ENCODE measurements at places on chromosomes 6 and 20.

DNA sequence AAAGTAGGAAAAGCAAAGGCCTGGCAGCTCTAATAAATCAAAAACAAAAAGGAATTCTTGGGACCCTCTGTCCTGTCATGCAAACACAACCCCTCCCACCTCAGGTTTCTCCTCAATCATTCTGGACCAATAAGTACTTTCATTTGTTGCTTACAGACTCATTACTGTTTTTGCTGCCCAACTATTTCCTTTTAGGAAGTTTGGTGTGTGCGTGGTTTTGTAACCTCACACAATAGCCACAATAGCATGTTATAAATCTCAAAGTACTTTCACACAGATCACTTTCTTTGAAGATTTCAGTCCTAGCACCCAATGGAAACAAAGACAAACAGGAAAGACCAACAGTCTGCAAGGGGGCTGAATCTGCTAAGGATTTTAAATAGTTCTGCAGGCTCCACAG lies 4.5 kb downstream of the MRPL14 start:
- peak; percentile 40 for DNase-seq

DNA sequence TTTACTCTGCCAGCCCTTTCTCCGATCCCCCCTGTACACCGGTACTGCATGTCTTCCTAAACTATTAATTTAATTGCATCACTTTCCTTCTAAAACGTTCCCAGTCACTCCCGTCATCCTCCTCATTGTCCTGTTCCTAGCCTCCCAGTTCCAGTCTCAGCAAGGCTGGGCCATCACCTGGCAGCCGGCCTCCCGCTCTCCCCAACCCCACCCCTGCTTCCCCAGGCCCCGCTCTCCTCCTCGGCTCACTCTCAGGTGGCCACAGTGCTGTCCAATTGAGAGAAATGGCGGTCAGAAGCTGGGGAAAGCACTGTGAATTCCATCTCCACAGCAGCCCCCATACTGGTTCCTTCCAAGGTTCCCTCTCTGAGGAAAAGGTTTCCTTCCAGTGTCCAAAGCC lies 8.9 kb downstream of the PDE10A start:
- no peak for DNase-seq

DNA sequence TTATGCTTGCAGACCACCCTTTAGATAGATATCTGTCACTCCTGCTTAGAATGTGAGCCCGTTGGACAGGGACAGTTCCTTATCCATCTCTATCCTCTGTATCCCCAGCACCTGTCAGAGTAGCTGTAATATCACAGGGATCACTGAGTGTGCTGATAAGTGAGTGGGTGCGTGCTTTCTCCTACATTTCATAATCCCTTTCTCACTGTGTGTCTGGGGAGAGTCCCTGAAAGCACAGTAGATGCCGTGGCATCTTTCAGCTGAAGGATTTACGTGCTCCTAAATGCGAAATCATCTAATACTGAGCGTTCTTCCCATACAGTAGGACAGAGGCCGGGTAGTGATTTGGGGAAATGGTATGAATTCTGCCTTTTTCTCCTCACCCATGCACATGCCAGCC lies 198.9 kb upstream of the SASH1 start:
- no peak for DNase-seq

GRCh38 chr6:21265034-21265729 lies 328.4 kb upstream of the SOX4 start:
- no peak for DNase-seq

GRCh38 chr20:51491393-51491792 lies 51.1 kb downstream of the NFATC2 start:
- no peak for DNase-seq

DNA sequence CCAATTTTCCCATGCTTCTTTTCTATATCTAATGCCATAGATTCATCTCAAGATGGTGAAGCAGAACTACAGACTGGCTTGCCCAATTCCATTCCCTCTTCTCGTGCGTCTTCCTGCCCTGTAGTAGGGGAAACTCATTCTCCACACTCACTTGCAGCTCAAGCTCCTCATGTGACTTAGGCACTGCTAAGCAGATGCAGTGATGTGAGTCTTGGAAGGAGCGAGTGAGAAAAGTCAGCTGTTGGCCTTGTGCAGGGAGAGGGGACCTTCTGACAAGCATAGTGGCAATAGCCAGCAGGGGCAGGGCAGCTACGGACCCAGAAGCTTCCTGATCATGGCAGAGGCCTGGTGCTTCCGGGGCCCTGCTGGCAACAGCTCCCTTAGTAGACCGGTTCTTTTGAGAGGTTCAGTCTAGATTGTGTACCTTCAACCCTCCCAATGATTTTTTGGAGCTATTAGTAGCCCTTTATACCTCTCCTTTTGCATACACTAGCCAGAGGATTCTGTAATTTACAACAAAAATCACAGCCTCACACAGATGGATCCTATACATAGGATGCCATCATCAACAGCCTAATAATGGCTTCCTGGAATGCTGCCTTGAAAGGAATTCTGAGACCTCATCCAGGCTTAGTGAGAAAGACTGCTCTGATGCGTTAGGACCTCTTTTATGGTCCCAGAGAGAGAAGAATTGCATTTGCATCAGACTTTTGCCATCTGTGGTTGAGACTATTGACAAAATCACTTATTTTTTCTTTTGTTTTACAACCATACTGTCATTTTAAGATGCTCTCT lies 121.5 kb upstream of the RIPOR2 start:
- DNase-seq: no peak

DNA sequence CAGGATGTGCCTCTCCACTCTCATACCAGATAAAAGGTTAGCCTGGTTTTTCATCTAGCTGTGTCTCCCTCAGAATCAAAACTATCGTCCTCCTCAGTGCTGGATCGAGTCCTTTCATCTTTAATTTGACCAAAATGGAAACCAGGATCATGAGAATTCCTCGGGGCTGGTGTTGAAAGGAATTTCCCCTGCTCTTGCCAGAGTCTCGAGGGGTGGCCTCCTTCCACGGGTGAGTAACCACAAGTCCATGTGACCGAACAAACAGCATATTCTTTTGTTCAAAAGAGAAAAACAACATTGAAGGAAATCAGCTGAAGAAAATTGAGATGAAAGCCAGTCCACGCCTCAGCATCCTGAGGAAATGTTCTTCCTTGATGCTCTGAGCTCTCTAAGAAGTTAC lies 165.9 kb upstream of the CDYL start:
- DNase-seq: no peak

DNA sequence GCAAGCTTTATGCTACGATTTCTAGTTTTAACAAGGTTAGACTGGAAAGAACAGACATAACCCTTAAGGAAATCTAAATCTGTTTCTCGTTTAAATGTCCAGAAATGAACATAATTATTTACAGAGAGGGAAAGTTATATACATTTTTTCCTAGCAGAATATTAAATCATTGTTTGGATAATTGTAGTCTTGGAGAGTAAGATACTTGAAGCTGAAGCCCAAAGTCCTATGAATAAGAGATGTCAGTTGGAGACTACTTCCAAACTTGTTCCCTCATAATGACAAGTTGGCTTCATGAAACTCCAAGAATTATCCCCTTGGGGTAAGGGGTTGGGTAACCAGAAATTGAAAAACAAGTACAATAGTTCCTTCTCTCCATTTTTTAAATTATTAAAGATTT lies 911.1 kb upstream of the MAN1A1 start:
- no peak for DNase-seq

GRCh38 chr20:16147916-16148315 lies 425.3 kb downstream of the KIF16B start:
- no peak for DNase-seq

DNA sequence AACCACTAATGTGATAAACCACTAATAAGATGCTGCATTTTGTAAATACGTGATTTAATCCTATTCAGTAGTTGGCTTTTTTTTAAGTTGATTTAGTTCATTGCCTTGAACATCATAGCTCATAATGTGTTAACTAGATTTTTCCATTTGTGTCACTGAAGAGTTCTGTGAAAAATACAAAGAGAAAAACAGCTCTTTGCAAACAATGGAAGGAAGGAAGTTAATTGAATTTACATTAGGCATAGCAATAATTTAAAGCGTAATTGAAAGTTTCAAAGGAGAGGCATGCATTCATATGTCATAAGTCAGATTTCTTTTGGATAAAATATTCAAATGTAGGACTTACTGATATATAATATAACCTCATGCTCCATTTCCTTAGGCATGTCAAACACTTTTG lies 102.3 kb downstream of the TBC1D7 start:
- no peak for DNase-seq

- no peak for DNase-seq
Observed at GRCh38 chr20:1526310-1526709, 31.2 kb downstream of the SIRPD start.

DNA sequence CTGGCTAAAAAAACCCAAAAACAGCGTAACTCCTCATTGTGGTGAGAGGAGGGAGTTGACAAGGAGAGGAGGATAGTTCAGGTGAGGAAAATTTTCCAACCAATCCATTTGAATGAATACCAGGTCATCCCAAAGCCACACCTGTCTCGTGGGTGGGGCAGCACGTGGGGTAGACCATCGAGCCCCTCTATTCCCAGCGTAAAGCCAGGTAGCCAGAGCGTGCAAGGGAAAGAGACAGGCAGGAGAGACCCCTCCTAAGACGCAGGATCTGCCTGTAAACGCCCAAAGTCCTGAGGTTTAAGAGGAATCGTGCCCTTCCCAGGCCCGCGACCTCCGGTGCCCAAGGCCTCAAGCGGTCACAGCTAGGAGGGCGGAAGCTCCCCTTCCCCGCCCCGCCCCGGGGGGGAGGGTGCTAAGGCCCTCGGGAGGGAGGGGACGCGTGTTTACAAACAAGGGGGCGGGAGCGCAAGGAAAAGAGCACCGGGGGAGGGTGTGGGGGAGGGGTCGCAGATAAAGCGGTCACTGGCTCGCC lies 712 bp downstream of the RXRB start:
- peak; percentile 76 for DNase-seq

DNA sequence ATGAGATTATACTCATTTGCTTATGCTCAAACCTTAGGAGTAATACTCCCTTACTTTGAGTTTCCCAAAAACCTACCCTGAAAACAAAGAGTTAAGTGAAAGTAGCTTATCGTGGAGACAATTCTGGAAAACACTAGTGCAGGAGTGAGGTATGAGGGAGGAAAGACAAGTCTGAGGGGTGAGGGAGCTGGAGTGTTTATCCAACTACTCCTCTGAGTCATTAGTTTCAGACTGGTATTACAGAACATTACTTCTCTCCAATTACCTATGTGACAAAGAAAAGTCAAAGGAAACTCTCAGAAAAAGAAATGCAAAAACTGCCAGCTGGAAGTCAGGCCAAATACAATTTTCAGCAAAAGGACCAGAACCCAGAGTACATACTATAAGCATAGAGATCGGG lies 171.1 kb upstream of the SPTLC3 start:
- no peak for DNase-seq

DNA sequence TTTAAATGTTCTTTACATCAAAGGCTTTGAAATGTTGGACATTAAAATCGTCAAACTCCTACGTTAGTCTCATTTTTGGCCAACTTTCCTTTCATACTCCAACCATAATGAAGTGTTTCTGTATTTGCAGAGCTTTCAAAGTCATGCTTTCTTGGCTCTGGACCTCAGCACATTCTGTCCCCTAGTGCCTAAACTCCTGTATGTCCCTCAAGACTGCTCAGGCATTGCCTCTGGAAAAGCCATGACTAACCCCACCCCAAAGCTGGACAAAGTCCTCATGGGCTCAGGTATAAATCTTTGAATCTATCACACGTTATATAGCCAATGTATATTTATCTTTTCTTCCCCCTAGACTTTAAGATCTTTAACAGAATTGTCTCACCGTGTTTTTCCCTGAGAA lies 18.9 kb downstream of the IFNGR1 start:
- no peak for DNase-seq

- DNase-seq: peak; percentile 49
Observed at GRCh38 chr6:155528982-155529453, 73.4 kb upstream of the NOX3 start.

DNA sequence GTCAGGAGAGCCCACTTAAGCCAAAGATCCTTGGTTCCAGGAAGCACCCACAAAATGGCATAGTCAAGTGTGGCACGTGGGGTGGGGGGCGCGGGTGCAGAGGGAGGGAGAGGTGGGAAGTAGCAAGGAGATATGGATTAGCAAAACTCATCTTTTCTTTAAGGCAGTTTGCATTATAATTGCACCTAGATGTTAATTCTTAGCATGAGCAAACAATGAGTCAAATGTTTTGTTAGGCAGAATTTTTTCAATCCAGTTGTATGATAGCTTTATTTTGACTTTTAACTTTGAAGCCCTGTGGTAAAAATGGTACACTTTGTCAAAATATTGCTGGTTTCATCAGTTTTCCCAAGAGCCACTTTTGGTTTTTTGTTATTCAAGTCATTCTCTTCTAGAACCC lies 15.0 kb downstream of the SCAND1 start:
- no peak for DNase-seq

DNA sequence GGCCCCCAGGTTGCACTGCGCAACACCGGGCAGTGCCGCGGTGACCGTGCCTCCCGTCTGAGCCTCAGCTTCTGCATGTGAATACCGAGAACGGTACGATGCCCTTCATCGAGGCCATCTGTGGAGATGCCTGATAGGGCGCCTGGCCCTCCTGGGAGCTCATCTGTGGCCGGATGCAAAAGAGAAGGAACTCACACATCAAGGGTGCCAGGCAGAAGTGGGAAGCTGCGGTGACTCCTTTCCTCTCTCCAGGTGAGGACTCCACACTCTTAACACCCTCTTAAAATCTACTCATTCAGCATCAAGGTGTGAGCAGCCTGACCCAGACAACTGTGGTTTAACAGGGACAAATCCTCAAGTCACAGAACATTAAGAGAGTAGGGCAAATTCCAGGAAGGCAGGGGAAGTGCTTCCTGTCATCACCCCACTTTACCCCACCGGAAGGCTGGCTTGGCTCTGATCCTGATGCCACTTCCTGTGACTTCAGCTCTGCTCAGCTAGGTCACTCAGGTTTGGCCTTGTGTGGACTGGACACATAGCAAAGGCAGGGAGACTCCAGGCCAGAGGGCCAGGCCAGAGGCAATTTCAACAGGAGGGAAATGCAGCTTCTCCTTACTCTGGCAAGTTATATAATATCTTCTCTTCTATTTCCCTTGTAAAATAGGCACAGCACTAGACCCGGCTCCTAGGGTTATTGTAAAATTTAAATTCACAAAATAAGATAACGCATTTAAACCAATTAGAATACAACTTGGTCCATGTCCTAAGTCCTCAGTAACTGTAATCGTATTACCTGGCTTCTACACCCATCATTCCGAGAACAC lies 69.4 kb downstream of the CPNE5 start:
- DNase-seq: no peak

GRCh38 chr6:26275663-26276062 lies 89.3 kb upstream of the BTN3A2 start:
- no peak for DNase-seq

DNA sequence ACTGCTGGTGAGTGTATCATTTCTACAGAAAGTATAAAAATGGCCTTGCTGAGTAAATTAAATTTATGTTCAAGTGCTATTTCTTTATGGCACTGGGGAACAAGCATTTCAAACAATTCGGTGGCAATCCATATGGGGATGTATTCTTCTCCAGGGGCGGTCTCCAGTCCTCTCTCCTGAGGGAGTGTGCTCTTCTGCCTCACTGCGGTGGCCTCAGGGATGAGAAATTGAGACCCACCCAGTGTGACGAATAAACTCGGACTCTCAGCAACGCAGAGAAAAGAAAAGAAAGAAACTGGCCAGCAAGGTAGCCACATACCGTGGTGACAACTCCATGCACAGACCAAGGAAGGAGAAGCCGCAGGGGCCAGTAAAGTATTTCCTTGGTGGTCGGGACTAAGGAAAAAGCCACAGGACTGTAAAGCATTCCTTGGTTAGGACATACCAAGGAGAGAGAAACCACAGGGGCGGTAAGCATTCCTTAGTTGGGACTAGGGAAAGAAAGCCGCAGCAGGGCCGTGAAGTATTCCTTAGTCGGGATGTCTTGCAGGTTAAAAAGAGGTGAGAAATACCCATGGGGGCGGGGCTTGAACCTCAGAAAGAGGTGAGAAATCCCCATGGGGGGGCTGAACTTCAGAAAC lies 13.6 kb upstream of the GOPC start:
- no peak for DNase-seq
